Adipocyte (in vitro differentiated cells): ENCODE measurements at places on chromosomes 7 and 10.

GRCh38 chr10:107075117-107075516 lies 89.4 kb downstream of the SORCS1 start:
- peak; percentile 17 for DNase-seq

GRCh38 chr10:74282848-74283210 lies 131.8 kb downstream of the ADK start:
- DNase-seq = peak; percentile 56

DNA sequence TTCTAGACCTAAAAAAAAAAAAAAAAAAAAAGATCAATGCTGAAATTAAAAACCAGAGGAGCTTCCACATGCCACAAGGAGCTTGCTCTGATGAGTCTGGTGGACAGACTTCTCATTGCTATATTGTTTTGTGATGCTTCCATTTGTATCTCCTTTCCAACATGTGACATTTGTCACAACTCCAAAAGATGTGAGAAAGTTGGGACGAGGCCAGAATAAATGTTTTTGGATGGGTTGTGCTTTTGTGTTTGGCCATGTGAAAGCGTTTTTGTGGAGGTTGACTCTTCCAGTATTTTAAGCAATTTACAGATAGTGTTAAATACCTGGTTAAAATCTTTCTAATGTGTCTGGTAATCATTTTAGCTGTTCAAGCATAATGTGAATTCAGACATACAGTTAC lies 280.1 kb downstream of the SKAP2 start:
- no peak for DNase-seq

DNA sequence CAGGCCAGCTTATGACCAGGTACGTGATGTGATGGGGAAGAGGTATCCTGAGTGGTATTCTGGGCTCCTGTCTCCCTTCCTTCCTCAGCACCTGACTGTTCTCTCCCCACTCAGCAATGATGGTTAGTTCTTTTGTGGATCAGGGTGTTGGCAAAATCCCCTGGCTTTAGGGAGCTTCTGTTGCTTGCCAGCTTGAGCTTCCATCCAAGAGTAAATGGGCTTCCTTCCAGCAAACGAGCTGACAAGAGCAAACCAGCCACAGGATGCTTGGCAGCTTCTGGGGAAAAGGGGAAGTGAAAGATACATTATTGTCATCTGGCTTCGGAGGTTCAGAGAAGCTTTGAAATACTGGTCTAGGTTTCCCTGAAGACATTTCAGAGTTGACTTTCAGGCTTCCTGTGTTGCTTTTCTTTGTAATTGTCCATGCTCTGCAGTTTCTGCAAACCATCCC lies 5.2 kb downstream of the DUSP5 start:
- DNase-seq = peak; percentile 55

DNA sequence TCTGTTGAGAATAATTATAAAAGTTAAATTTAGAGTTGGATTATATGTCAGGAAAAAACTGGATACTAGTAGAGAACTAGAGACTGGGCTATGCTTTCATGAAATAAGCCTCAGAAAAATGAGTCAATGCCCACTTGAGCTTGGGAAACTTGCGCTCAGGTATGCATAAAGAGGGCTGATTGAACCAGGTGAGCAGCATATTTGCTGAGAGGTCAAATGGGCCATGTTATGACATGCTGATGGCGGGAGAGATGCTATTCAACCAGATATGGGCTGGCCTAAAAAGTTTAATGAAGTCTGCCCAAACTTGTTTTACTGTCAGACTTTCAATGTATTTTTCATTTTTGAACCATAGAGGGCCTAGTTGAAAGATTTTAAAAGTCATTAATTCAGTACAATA lies 837.6 kb upstream of the GHITM start:
- DNase-seq = no peak

DNA sequence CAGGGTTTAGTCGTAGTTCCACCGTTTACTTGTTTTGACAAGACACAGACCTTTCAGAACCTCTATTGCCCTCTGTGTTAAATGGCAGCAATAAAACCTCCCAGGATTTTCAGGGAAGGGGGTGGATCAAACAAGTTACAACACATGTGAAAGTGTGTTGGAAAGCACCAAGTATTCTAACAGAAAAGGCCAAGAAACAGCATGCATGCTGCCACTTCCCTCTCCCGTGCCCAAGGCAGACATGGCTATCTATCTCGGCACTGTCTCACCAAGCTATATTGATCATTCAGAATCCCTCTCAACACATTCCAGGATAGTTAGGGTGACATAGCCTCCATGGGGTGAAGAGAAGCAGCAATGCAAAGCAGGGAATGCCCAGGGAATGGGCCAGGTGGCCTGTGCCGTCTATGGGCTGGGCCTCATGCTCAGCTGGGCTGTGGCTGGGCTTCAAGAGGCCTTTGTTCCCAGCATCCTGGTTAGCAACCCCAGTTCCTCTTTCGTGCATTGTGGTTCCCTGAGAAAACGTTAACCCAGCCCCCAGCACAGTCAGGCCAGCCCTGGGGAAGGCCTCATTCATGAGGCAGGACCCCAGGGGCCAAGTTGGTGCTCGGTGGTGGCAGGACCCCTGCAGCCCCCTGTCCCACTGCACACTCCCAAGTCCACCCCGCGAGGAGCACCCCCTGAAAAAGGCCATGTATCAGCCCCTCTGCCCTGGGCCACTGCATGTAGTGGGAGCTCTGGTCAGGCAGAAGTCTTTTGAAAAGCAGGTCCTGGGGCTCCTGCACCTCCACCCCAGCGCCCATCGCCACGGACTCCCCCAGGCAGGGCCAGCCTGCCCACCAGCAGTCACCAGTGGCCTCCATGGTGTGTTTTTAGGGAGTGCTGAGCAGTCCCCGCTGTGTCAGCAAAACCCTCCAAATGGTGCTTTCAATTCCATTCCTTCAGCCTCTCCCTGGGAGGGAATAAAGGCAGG lies 25.5 kb downstream of the VSIR start:
- DNase-seq = no peak

GRCh38 chr10:102283488-102283887 lies 38.2 kb downstream of the GBF1 start:
- no peak for DNase-seq

GRCh38 chr10:109454691-109455090 lies 468.6 kb downstream of the XPNPEP1 start:
- no peak for DNase-seq

- peak; percentile 35 for DNase-seq
Measured at GRCh38 chr7:40211276-40212003, 76.6 kb downstream of the SUGCT start.
